ENCODE measurements at places on chromosomes 4 and X.

DNA sequence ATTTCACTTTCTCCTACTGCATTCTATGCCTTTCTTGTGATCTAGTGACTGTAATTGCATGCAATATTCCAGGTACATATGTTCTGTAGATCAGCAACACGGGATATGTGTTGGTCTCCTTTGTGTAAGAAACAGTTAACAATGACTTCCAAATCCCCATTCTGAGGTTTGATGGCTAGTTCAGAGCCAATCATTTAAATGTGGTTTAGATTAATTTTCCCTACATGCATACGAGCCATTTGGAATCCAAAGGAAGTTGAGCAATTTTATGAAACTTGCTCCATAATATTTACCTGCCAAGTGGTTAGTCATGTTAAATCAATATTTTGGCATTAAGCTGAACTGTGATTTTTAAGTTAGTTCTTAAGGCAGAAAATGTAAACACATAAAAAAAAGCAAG lies 172.8 kb upstream of the DCAF12L2 start:
- no peak for DNase-seq

GRCh38 chrX:53511322-53511721 lies 77.2 kb upstream of the HSD17B10 start:
- DNase-seq: no peak

GRCh38 chr4:113316879-113317278 lies 267.4 kb downstream of the ANK2 start:
- DNase-seq: no peak

GRCh38 chr4:150389896-150390530 lies 191.9 kb upstream of the MAB21L2 start:
- no peak for DNase-seq

DNA sequence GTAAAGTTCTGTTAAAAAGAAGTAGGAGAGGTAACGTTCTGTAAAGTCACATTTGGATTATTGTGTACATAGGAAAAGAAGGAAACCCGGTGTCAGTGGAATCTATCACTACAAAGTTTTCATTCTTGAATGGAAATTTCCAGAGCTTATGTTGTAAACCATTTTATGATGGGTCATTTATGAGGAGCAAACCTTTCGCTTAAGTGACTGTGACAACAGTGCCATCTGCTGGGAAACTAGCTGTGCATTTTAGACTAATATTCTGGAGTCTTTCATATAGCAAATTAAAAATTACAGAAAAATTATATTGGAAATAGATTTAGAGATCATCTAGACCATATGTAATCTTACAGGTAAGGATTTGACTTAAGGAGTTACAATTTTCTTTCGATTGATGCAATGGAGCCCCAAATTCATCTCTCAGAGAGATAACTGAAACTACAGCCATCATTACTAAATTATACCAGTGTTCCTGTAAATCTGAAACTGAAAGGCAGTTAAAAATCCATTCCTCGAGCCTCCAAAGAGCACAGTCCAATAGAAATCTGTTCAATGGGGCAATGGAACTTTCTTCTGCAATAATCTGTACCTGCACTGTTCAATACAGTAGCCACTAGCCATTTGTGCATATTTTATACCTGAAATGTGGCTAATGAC lies 26.9 kb downstream of the ASB9 start:
- no peak for DNase-seq

DNA sequence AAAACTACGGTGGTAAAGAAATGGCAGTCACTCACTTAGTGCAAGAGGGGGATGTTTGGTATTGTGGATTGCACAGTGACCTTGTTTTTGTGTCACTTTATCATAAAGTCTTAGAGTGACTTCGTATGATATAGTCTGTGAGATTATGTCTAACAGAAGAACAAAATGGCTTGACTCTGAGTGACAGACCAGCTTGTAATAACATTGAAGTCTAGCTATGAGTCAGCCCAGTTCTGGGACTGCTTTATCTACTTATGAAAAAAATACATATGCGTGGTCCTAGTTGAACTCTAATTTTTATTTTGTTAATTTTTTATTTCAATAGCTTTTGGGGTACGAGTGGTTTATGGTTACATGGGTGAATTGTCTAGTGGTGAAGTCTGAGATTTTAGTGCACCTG lies 20.0 kb downstream of the DCLK2 start:
- no peak for DNase-seq

DNA sequence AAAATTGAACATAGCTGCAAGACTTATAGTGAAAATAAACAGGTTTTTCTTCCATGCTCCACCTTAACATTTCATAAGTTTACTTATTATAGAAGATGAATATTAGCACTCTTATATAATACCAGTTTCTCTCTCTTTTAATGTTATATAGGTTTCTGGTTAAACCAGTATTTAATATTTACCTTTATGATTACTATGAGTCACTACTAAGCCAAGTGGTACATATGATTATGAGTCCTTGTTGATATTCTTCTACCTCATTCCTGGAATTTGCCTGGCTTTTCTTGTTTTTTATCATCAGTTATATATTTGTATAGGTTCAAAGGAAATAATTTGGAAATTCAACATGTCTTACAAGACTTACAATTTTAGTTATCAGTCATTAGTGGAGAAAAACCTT lies 89.9 kb upstream of the MAOA start:
- no peak for DNase-seq

DNA sequence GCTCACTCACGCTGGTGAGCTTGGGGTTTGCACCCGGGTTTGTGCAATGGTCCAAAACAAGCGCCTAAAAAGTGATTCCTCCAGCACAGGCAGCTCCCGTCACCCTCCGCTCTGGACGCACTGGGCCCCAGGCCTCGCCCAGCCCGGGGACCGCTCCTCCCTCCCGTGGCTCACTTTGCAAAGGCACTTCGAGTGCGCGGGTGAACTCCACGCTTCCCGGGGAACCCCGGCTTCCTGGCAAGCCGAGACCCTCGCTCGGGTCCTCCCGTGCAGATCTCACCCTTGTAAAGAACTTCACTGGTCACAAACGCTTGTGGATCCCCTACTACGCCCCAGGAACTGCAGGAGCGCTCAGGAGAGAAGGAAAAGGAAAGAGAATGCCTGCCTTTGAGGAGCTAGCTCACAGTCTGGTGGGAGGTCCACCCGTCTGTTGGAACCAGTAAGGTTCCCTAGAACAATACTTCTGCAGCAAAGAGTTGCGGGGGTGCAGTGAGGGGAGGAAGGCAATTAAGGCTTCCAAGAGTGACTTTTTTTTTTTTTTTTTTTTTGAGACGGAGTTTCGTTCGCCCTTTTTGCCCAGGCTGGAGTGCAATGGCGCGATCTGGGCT lies at the start of gene CTPS2:
Gene CTPS2 (minus strand): TSS at position 122 of the 608 bp plus-strand sequence. CDS start 9,767 bp downstream, outside the sequence.
- DNase-seq: no peak

DNA sequence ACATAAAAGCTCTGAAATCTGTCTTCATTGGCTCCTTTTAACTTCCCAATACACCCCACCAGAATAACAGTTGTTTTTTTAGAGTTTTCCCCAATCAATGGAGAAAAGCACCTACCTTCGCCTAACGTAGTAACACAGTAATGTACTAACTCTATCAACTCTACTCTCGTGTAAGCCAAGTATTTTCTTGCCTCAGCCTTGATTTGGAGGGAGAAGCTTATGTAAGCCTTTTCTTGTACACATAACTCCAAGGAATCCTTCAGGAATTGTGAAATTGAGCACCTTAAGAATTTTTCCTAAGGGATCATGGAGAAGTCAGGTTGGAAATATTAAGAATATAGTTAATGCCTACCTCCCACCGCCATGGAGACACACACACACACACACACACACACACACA lies 181.2 kb downstream of the RAPGEF2 start:
- DNase-seq: no peak

- no peak for DNase-seq
Measured at GRCh38 chrX:34612036-34612435, 45.0 kb downstream of the TMEM47 start.

DNA sequence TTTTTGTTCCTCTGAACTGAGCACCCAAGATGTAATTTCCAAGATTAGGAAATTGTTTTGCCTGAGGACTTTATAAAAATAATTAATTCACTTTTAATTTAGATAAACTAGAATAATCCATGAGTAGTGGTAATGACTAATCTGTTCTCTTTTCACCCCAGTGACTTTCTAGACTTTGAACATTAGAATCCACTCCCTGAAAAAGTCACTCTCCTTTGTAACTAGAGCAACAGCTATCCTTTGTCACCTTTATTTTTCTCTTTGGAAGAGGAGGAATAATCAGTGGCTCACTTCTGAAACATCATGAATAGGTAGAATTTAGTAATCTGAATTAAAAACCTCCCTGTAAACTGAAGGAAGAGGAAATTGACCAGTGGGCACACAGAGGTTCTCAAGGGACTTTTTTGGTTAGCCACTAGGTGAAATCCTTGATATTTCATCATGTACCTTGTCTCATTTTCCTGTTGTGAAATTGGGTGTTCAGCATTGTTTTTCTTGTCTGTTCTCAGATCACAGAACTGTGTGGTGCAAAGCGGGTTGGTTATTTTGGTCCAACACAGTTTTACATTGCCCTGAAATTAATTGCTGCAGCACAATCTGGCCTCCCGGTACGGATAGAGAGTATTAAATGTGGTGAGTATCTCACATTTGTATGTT lies 59.4 kb downstream of the REPS2 start:
- DNase-seq: no peak

- DNase-seq: no peak
Measured at GRCh38 chrX:103716962-103717361, 6.3 kb downstream of the TMEM31 start.

- no peak for DNase-seq
Measured at GRCh38 chr4:168863719-168864647, 146.1 kb downstream of the CBR4 start.

- no peak for DNase-seq
Measured at GRCh38 chr4:40845154-40845835, 95.5 kb downstream of the NSUN7 start.

DNA sequence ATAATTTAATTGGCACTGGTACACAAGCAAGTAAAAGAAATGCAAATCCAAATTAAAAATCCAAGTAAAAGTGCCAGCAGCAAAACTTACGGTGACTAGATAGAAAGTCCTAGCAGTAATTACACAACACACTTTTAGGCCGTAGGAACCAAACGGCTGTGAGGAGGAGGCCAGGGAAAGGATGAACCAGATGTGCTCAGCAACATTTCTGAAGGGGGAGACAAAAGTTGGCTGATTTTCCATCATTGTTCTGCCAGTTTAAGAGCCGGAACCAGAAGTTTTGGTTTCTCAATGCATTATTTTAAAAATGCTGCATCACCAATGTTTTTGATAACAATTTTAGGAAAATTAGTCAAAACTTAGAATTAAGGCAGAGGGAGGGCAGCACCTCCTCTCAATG lies 68.7 kb upstream of the ENPP6 start:
- no peak for DNase-seq

GRCh38 chr4:188289531-188290125 lies 150.4 kb downstream of the TRIML1 start:
- no peak for DNase-seq

- no peak for DNase-seq
Measured at GRCh38 chr4:142824368-142824767, 21.7 kb downstream of the INPP4B start.

- no peak for DNase-seq
Measured at GRCh38 chr4:140038031-140038533, 115.9 kb downstream of the MAML3 start.

DNA sequence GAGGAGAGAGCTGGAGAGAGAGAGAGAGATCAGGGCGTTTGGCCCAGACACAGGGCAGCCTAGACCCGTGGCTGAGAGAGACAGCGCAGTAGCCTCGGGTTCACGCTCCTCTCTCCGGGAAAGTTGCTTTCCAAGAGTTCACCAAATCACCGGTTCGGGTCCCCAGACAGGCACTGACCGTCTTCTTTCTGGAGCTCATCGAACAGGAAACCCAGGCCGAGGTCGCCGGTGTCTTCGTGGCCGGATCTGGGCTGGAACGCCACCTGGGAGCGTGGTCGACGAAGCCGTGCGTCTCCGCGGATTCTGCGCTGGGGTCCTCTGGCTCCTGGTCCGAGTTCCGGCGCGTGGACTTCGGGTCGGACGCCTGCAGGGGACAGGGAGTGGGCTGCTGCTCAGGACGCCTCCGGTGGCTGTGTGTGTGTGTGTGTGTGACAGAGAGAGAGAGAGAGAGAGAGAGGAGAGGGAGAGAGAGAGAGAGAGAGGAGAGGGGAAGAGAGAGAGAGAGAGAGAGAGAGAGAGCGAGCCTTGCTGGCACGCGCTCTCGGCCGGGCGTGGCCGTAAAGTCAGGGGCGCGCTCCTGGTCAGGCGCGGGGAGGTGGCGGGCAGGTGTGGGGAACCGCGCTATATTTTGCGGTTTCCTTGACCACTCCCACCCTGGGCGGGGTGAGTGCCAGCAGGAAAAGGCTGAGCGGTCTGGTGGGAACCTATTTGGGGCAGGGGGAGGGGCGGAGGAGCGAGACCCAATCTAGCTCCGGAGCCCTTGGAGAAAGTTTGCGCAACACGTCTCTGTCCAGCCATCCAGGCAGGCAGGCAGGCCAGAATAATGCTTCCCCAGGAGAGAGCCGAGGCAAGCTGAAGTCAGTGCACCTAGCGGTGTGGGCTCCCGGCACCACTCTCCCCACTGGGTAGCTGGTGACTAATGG lies 62.1 kb downstream of the RHOXF2B start:
- DNase-seq: no peak

DNA sequence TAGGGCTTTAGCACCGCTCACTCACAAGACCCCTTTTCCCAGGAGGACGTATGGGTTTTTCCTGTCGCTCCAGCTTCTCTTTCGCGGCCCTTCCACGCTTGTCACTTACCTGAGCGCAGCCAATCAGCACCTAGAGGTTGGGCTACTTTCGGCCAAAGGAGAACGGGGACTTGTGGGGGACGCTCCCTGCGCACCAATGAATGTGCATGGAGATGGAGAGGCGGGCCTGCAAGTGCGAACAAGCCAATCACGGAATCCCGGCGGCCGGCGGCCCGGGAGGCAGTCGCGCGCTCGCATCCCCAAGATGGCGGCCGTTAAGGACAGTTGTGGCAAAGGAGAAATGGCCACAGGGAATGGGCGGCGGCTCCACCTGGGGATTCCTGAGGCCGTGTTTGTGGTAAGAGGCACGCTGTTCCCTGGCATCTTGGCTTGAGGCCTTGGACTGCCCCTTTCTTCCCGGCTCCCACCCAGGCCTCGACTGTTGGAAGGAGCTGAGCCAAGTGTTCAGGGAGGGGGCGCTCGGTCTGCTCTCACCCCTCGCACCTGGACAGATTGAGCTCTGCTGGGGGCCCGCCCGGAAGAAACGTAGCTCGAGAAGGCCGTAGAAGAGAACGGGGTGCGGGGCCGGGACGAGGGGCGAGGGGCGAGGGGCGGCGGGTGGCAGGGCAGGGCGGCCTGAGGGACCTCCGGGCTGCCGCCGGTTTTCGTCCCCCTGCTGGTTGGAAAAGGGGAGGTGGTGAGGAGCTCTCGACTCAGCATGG lies at the start of gene VBP1:
Gene VBP1 (plus strand): TSS at position 282 of the 761 bp plus-strand sequence. CDS start 23 bp downstream, at position 305.
- peak; percentile 44 for DNase-seq

- DNase-seq: no peak
Measured at GRCh38 chrX:46704767-46705386, 54.0 kb downstream of the SLC9A7 start.

GRCh38 chr4:82482387-82482786 lies 52.0 kb downstream of the ENOPH1 start:
- DNase-seq: no peak

Data from stimulated activated CD8-positive, alpha-beta memory T cell treated with anti-CD3 and anti-CD28 coated beads, Interleukin-4, amount 100 ng/mL, for 1 hour (primary cell).